ENCODE measurements at places on chromosomes 12 and 14.
A peak's percentile ranks its signal among the peaks of the same experiment; 100 is the strongest.

GRCh38 chr14:65252482-65253255 lies 150.4 kb upstream of the MAX start:
- DNase-seq, result no peak

DNA sequence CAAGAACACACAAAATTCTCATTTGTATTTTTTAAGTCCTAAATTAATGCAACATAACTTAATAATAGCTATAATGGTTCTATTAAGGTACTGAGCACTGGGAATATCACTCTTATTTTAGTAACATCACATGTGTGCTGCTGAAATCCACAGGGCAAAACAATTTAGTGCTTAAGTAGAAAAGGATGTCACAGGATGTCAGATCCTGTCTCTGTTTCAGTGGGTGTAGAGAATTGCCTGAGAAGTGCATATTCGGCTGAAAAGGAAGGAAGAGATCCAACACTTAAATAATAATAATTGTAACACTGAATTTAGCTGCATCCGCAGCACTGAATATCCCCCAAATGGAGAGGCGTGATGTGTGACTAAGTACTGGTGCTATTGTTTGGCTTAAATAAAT lies 8.6 kb downstream of the LDHB start:
- no peak for DNase-seq

DNA sequence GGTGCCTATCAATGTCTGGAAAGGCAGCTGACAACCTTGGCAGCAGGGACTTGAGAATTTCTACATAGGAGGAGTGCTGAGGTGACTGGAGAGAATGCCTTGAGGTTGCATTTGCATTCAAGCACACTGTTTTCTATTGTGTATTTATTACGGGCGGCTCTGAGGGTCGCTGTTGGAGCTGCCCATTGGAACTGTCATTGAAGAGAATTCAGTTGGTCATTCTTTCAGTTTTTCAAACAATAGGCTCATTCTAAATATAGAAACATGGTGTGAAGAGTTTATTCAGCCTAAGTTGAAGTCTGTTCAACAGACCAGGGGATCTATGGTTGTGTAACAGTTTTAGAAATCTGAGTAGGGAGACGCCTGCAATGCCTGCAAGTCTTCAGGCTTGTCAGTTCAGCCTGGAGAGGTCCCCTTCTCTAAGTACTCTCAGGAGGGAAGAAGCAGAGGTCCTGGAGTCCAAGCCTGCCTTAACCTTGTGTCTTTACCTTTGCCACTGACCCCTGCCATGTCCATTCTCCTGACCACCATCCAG lies 9.8 kb upstream of the ABHD12B start:
- no peak for DNase-seq

DNA sequence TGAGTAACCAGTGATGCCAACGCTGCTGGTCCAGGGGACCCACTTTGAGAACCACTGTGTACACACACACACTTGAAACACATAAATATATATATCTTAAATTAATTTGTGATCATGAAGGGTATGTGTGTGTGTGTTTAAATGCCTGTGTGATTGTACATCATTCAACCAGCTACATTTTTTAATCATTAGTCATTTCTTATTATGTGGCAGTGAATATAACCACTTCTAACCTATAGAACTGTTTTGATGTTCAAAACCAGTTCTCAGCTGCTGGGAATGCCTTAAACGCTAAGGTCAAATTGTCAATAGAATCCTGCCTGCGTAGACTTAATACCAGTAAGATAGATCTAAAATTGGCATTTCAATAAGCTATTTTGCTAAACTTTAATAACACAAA lies 330.0 kb downstream of the SYT1 start:
- no peak for DNase-seq

- DNase-seq, result no peak
These were observed 121.7 kb downstream of the ZNF664 start for GRCh38 chr12:124094733-124095132.

DNA sequence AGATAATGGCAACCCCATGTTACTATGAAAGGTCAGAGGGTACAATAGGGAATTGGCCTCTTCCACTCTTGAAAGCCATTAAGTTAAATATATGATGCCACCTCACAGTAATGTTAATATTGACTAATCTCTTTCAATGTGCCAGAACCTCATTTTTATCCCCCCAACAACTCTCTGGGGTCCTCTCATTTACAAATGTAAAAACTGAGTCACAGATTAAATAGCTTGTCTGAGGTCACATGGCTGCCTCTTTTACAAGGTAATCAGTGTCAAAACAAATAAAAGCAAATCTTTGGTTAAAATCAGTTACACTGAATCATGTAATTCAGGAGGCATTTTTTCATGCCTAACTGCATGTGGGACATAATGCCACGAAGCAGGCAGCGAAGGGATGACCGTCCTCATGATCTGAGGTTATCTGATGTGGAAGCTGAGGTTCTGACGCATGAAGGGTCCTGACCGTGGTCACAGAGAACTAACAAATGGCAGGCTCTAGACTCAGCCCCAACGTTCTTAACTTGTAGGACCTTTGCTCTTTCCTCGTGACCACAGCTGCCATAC lies 78.5 kb downstream of the PTPN21 start:
- no peak for DNase-seq

DNA sequence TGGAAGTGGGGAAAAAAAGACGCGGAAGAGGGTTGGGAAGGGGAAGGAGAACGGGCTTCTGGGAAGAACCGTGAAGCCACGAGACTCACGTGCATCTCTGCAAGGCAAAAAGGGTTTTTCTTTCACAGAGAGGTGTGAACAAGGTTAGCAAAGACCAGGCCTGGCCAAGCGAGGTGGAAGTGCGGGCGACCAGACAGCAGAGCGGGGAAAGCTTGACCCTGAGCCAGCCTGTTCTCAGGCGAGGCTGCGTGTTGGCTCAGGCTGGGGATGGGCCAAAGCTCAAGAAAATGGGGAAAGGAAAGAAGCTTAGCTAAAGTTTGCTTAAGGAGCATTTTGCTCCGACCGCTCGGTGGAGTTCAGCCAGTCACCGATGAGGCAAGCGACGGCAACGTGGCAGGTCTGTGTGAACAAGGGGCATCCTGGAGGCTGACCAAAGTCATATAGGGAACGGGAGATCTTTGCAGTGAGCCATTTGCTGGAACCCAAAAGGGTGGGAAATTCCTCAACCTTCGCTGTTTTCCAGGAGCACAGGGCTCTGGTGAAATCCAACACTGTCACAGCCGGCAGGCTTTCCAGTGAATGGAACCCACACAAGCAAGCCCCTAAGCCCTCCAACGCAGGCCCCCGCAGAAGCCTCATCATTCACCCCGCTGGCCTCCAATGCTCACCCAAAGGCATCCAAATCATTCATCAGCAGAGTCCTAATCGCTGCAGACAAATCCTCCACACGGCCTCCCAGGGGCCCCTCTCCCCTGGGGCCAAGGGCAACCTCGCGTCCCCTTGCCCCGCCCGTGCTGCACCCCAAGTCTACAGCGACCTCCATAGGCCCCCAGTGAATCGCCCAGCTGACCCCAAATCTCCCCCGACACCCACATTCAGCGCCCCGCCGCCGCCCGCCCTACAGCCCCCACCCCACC lies 754 bp downstream of the ZNF605 start:
- peak; percentile 37 for DNase-seq

GRCh38 chr12:1660304-1661187 lies 30.3 kb upstream of the ADIPOR2 start:
- no peak for DNase-seq

- DNase-seq, result no peak
These were observed 91.7 kb upstream of the RASSF8 start for GRCh38 chr12:25866586-25867378.

GRCh38 chr14:79704041-79704807 lies 507.1 kb downstream of the DIO2 start:
- no peak for DNase-seq

GRCh38 chr14:77125281-77125801 lies 16.2 kb downstream of the ZDHHC22 start:
- DNase-seq, result no peak

DNA sequence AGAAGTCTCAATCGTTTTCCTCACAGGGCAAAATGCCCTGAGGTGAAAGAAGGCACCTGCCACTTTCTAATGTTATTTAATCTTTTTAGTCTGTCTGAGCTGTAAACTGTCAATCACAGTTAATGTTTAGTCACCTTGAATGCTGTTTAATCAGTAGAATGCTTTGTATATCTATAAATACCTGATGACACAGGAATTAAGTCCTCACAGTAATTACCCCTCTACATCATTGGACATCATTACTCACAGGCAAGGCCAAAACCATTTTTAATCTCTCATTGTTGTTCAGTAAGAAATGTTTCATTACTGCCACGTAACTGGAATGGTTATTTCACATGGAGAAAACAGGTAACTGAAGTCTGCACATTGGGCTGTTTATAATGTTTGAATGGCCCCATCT lies 178.8 kb downstream of the EXOC5 start:
- no peak for DNase-seq

- DNase-seq, result no peak
These were observed 66.1 kb upstream of the SLCO1C1 start for GRCh38 chr12:20628999-20629398.

GRCh38 chr14:85313560-85314207 lies 216.3 kb upstream of the FLRT2 start:
- DNase-seq, result no peak

DNA sequence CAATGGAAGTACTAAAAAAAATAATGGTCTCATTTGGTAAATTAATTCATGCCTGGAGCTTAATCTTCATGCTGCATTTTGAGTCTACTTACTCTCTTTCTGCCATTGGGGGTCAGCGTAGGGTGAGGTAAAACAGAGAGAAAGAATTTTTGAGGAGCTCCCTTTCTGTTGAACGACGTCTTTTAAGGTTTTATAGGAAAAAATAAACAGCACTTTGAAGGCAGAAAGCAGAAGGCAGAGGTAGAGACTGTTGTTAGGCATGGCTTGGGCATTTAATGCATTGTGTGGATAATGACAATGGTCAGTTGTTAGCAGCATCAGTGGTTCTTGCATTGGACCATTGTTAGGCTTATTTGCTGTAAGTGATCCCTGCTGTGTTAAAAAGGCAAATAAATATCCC lies 557.2 kb upstream of the STXBP6 start:
- no peak for DNase-seq

DNA sequence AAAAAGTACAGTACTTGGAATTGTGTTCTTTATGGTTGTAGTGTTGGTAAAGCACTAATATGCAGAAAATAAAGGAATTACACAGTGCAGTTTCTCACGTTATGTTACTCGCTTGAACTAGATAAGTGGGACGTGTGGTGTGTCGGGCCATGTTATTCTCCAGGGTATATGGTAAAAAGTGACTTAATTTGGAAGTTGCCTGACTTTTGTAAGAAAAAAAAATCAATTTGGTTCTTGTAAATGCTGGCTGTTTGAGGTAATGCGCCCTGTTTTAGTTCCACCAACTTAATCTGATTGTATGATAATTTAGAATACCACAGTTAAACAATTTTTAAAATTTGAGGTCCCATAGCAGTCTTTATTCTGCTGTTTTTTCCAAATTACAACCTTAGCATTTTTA lies 4.1 kb downstream of the ARF6 start:
- DNase-seq, result no peak

DNA sequence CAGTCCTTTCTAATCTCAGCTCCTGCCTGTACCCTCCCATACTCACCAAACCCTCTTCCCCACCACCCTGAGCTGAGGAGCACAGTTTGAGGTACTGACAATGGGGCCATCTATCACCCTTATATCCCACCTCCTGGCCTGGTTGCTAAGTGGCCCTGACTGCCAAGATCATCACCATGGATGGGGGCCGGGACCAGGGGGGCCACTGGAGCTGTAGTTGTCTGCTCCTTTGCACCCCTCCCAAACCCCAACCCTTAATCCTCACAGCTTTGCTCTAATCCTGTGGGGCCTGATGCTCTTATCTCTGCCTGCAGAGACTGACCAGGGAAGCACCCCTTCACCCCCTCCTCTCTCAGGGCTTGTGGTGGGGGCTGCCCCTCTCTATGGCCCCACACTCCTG lies 395 bp upstream of the GNB3 start:
- DNase-seq, result no peak

DNA sequence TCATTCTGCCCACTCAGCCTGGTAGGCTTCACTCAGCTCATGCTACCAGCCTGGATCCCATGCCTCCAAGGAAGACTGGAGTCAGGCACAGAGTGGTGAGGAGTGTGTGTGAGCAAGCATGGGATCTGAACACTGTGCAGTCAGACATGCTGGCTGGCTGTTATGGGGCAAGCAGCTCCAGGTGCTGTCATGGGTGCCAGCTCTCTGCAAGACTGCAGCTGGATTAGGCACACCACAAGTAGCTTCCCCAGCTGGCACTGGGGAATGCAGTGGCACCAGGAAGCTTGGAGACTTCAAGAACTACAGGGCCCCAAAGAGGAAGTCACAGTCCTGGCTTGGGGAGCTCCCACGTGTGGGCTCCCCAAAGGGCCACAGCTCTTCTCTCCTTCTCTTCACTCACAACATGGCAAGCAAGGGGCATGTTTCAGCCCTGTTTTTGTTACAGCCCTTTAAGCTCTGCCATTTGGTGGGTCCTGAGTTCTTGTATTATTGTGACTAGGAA lies 202.5 kb downstream of the VRK1 start:
- DNase-seq, result no peak

GRCh38 chr12:46153268-46153872 lies 115.5 kb downstream of the SLC38A1 start:
- DNase-seq, result no peak

- no peak for DNase-seq
These were observed 104.1 kb downstream of the ANO2 start for GRCh38 chr12:5840944-5841343.

- DNase-seq, result no peak
These were observed 108.8 kb downstream of the DAAM1 start for GRCh38 chr14:59297071-59297776.

All from nephron progenitor cell (in vitro differentiated cells).